ENCODE measurements at places on chromosomes 12 and 14. TPM values are rescaled to one million over a fixed set of nuclear protein-coding genes. Genes with fewer than 3 reads are reported as not detected.

GRCh38 chr12:131830914-131831571 is 2.9 kb downstream of the MMP17 start:
- DNase-seq: no peak

DNA sequence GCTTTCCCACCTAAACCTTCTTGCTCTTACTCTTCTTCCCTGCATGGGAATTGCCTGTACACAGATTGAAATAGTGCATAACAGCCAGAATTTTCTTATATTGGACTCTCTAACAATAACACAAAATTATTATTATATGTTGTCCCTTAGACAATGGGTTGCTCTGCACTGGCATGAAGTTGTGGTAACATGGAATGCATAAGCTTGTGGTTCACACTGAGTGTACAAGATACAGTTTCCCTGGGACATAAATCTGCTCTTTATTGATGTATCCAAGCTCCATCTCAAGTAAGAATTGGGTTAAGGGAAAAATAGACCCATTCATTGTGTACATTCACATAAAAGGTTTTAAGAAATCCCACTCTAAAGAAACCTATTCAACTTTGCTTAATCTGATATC is 114.4 kb upstream of the NTF3 start:
- DNase-seq: no peak

Gene SCNN1A
- total RNA-seq: 52.7 TPM

GRCh38 chr14:61557262-61557661 is 138.1 kb upstream of the HIF1A start:
- DNase-seq: no peak

DNA sequence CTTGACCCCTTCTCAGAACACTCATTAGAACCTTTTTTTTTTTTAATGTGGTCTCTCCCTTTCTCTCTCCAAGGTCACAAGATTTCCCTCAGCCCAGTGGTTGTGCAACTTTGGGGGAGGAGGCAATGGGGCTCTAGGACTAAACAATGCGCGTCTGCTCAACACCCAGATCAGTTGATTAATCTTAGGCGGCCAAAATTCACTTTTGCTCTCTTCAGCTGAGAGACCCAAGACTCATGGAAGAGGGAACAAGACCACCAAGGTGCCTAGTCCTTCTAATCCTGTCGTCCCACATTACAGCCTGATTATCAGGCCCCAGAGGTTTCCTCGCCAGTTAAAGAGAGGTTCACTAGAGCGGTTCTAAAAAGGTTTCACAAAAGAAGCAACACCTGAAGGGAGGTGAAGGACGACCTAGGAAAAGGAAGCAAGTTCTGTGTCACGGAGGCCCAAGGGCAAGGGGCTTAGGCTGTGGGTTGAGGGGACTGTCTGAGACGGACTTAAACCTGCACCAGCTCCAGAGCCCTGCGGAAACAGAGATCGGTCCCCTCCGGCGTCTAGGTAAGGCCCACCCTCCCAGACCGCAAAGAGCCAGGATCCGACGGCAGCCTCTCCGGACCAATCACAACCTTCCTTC is 824 bp upstream of the TARBP2 start:
- DNase-seq: peak; percentile 62

DNA sequence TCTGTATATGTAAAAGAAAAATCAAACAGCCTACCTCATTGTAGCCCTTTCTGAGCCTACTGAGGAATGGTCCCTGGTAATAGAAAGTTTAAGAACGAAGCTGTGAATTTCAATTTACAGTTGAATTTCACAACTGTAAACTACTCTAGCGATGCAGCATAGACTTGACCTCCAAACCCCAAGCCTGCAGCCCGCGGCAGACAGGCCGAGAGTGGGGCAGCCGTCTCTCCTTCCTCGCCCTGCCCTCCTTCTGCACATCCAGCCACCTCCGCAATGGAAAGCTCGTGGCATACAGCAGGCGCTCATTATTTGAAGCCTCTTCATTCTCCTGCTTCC is 15.3 kb downstream of the RNASE2 start:
- no peak for DNase-seq

DNA sequence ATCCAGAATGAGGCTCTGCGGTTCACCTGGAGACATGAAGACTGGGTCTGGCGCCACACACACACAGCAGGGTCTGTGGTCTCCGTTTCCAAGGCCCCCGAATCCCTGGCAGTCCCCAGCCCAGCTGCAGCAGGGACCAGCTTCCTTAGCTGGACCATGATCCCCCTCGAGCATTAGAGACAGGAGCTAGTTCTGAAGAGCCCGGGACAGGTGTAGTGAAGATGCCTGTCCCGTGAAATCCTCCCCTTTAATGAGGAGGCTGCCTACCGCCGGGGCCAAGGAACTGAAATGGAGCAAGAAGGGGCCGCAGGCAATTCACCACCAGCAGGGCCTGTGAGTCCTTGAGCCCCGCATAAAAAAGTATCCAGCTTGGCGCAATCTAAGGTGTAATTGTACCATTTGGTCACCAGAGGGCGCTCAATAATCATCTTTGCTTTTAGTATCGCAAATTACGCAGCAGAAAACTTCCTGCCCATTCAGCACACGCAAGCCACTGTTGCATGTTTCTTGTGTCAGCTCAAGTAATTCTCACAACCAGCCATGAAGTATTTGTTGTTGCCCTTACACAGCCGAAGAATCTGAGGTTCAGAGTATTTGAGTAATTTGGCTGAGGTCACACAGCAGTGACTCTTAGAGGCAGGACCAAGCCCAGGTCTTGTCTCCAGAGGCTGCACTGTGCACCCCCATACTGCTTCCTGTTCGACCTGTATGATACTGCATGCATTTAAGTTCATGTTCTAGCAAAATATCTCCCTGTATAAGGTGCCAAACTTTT is 54.3 kb upstream of the PPP2R5C start:
- peak; percentile 75 for DNase-seq

DNA sequence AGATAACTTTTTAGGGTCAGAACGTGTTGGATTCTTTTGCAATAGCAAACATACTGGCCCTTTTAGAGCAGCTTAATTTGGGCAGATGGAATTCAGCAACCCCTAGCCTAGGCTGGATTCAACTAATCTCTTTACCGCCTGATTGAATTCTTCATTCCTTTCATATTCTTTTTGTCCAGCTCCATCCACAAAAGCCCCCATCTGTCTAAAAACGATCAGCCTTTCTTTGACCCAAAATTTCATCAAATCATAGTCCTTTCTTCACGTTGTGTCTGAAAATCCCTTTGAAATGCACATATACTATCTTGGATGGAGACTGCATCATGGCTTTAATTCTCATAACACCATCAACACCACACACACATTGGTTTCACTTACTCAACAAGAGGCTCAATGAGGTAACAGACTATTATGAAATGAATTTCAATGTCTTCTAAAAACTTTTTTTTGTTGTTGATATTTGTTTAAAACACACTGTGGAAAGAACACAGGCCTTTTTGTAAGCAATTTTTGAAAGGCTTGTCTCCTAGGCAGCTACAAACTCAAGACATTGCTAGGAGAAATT is 128.0 kb upstream of the EEA1 start:
- DNase-seq: no peak

DNA sequence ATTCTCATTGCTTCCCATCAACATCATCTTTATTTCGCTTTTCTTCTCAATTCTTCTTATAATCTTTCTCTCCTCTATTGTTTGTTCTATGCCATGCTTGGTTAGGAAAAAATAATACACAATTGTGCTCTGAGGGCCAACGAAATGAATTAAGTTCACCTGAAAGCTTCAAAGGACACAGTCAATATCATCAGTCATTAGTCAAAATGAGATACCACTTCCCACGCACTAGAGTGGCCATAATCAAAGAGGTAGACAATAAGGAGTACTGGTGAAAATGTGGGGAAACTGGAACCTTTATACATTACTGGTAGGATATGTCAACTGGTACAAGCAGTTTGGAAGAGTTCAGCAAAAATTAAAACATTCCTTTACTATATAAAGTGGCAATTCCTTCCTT is 91.5 kb downstream of the TMTC1 start:
- no peak for DNase-seq

Gene UNC79
- 0.37 TPM for total RNA-seq

Gene GPRC5D
- total RNA-seq: not detected

Data from mucosa of gallbladder (tissue), 1 donor.